ENCODE measurements at places on chromosomes 3 and 15.
A peak's percentile ranks its signal among the peaks of the same experiment; 100 is the strongest.

DNA sequence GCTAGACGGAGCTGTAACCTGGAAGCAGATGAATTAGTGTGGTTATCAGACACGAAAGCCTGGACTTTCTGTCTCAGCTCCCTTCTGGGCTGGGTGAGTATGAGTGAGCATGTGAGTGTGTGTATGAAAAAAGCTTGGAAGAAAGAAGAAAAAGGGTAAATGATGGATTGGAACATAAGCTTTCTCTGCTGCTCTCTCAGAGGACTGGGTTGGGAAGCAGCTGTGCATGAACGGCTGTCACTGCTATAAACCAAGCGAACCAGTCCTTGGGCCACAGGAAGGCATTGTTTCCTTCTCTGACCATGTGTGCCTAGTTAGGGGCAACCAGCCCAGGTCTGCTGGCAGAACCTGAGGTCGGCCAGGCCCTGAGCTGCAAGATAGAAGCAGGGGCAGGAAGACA, 37.0 kb downstream of the UMPS start:
- DNase-seq, result no peak

DNA sequence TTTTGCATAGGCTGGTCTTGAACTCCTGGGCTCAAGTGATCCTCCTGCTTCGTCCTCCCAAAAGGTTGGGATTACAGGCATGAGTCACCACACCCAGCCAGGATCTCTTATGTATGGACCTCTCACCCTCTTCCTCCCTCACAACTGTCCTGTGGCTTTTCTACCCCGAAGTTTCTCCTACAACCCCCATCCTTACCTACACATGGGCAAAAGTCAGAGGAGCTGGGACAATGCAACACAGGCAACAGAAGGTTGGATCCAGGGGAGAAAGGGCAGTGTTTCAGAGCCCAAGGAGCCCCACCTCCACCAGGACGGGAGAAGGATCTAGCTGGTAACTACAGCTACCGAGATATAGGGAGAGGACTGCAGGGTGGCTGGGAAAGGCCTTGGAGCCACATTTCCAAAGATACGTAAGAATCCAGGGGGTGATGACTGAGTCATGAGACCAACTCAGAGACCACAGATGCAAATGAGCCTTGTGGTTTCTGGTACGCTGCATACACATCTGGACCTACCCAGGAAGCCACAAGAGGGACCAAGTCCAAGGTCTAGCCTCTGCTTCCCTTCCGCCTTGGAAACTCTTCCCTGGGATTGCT, 13.6 kb downstream of the IGDCC4 start:
- DNase-seq, result peak; percentile 100

GRCh38 chr3:71317749-71318457, 265.6 kb downstream of the FOXP1 start:
- no peak for DNase-seq

- no peak for DNase-seq
These were observed 4.1 kb downstream of the SEMA4B start for GRCh38 chr15:90205050-90205848.

- no peak for DNase-seq
These were observed 369.8 kb downstream of the SV2B start for GRCh38 chr15:91469632-91470567.

DNA sequence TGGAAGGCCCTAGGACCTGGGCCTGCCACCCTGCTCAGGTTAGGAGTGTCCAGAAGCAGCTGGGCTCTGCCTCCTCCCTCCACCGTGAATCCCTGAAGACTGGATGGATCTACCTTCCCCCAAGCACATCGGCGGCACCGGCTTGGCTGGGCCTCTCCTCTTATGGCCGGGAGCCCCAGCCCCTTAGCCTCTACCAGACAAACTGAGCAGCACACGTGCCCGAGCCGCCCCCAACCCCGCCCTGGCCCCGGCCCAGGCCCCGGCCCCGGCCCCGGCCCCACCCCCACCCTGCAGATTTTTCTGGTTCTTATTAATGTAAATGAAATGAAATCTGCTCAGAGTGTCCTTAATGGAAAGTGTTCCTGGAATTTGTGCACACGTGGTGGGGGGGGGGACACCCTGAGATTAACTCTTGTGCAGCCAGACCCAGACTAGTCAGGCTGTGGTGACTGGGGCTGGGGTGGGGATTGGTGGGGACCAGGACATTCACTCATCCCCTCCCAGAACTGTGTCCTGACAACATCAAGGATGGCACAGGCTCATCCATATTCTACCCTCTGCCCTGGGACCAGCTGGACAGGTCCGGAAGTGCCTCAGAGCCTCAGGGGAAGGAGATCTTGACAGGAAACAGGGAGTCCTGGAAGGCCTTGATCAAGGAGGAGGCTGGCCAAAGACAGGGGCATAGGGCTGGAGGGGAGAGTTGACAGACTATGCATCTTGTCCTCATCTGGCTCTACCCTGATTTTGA, 30.9 kb upstream of the SEMA3F start:
- DNase-seq, result no peak

GRCh38 chr15:25849157-25849921, 13.8 kb downstream of the ATP10A start:
- DNase-seq, result peak; percentile 92

GRCh38 chr3:25587975-25588374, 76.7 kb downstream of the TOP2B start:
- no peak for DNase-seq

GRCh38 chr3:31980530-31981205, 394 bp downstream of the OSBPL10 start:
- DNase-seq, result peak; percentile 29

DNA sequence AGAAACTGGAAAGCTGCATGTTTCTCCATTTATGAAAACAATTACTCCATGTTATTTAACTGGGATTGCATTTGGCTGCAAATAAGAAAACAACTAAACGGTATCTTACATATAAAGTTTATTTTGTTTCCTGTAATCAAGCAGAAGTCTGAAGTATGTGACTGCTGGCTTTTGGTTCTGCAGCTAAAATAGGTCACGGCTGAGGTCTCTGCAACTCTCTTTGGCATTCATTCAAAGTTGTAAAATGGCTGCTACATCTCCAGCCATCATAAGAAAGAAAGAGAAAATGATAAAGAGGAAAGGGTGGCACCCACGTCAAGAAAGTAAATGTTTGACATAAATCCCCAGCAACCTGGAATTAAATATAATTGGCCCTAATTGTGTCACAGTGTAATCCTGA, 406.1 kb downstream of the TBC1D5 start:
- peak; percentile 3 for DNase-seq

- no peak for DNase-seq
These were observed 64.0 kb downstream of the GREM1 start for GRCh38 chr15:32781781-32782180.

DNA sequence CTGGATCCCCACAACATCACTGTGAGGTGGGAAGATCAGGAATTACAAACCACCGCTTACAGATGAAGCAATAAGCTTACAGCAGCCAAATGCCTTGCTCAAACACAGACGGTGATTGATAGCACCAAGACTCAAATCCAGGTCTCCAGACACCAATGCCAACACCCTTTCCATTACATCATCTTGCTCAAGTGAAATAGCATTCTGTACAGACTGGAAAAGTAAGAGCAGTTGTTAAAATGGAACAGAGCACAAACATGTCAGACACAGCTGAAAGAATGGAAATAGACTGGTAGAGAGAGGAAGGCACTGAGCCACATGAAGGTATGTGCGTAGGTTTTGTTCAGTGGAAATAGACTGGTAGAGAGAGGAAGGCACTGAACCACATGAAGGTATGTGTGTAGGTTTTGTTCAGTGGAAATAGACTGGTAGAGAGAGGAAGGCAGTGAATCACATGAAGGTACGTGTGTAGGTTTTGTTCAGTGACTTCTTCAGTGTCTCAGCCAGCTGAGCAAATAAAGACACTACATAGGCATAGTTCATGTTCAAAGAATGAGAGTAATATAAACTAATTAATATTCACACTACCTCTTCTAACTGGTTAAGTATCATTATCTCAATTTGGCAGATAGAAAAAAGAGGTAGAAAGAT, 15.6 kb downstream of the CLDN1 start:
- DNase-seq, result peak; percentile 85

- no peak for DNase-seq
These were observed 10.4 kb downstream of the PLA2G4E start for GRCh38 chr15:42010434-42010833.

GRCh38 chr3:133448478-133449122, 48.7 kb downstream of the BFSP2 start:
- no peak for DNase-seq

- peak; percentile 64 for DNase-seq
These were observed 1.0 kb downstream of the ZFAND6 start for GRCh38 chr15:80060356-80061006.

DNA sequence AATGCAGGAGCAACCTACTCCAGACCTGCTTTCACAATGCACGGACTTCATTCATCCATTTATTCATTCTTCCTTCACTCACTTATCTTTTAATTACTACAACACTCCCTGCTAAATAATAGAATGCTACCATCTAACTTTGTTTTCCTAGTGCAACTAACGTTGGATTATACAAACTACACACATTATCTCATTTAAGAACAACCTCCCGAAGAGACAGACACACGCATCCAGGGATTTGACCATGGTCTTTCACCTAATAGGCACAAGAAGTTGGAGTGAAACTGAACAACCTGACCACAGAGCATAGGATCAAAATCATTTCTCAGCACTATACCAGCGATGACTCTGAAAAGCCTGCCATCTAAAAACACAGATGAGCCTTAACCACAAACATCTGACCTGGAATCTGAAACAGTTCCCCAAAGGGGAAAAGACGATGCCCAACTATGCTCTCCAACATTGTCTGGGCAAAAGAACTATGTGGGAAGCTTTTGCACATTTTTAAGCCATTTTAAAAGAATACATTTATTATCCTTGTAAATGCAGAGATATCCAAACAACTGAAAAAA, 21.0 kb downstream of the ZNF385D start:
- DNase-seq, result peak; percentile 88

DNA sequence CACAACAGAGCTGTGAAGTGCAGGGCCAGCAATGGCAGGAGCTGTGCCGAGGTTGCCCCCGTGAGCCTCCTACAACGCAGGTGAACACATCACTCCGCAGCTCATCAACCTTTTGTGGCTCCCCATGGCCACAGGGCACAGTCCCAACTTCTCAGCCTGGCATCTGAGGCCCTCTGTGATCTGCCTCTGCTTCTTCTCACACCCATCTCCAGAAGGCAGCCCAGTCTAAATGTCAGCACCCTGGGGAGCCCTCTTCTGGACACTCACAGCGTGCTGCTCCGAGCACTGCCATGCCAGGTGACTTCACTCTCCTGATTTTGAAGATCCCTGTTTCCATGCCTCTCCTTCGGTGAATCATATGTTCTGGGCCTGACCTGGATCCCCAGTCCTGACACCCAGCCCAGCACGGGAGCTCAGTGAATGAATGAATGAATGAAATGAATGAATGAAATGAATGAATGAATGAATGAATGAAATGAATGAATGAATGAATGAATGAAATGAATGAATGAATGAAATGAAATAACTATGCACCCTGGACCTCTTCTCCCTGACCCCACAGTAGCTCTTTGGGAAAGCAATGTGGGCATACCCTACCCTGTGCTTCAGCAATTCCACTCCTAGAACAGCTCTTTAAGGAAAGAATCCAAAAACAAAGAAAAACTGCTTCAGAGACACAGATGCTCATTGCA, 17.9 kb upstream of the SKIC8 start:
- peak; percentile 17 for DNase-seq

DNA sequence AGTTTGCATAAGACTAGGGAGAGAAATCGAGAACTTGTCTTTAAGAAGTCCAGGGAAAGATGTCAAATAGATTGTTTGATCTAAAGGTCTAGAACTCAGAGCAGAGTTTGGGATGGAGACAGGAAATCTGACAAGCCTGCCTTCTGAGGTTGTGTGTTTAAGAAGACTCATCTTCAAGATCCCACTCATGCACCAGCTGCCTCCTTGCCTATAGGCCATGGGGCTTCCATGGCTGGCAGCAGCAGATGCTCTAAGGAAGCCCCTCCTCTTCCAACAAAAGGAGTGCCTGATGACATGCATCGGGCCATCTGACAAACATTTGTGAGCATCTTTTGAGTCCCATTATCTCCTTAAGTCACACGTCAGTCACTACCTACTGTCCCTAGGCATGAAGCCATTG, 47.4 kb downstream of the WNT5A start:
- no peak for DNase-seq

DNA sequence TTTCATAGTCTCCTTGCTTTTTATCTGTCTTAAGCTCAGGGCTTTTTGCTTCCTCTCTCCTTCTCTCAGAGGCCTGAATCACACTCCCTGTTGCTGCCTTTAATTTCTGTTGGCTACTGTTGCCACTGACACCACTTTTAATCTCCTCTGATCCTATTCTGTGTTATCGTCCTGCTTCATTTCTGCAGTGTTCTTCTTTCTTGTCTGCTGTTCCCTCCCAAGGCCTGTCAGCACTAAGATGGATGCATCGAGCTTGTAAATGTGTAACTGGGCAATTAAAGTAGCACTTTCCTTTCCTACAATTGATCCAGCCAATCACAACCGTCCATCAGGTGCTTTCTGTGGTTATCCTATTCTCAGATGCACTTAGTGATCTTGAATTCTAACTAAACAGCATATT, 71.3 kb upstream of the VEPH1 start:
- DNase-seq, result no peak

GRCh38 chr3:152638707-152639450, 196.1 kb upstream of the P2RY1 start:
- DNase-seq, result peak; percentile 75

GRCh38 chr3:44000586-44000985, 241.1 kb upstream of the TOPAZ1 start:
- DNase-seq, result peak; percentile 82

DNA sequence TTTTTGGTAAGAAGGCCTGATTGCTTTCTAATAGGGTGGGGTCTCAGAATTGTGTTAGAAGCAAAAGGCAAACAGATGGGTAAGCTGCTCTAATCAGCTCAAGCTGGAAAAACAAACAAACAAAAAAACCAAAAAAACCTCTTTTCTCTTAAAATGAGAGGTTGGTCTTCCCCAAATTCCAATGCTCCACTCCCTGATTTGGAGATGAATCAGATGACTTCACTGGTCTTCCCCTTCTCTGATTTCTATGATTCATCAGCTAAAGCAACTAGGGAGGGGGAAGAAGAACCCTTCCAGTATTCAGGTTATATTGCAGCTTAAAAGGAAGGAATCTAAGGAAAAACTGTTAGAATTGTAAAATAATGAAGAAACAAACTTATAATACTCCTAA, 9.6 kb upstream of the ANXA2 start:
- DNase-seq, result peak; percentile 92

GRCh38 chr3:178964551-178964950, 107.1 kb downstream of the ZMAT3 start:
- DNase-seq, result no peak

- DNase-seq, result no peak
These were observed 105.9 kb upstream of the NEDD4 start for GRCh38 chr15:56099311-56099710.

- peak; percentile 7 for DNase-seq
These were observed 140.7 kb downstream of the PLCH1 start for GRCh38 chr3:155604126-155604525.

GRCh38 chr15:77753939-77754338, 121.2 kb upstream of the LINGO1 start:
- DNase-seq, result no peak

DNA sequence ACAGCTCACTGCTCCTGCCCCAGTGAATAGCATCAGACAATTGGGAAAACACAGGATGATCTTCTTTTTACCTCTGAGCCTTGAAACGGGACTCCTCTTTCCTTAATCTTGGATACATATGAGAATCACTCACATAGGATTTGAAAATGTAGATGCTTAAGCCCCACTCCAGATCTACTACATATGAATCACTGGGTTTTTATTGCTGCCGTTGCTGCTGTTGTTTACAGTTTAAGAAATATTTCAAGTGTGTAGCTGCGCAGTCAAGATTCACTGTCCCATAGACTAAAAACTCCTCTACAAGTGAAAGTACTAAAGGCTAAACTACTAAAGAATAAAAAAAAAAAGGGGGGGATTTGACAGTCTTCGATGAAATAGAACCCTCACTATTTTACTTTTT, 765.9 kb downstream of the NTRK3 start:
- no peak for DNase-seq

- peak; percentile 34 for DNase-seq
These were observed 49.3 kb upstream of the XCR1 start for GRCh38 chr3:46076606-46077005.

Data from fibroblast of mammary gland (primary cell).